ENCODE measurements at places on chromosomes 7 and 10. TPM values are rescaled to one million over a fixed set of nuclear protein-coding genes. Genes with fewer than 3 reads are reported as not detected.

GRCh38 chr7:107025449-107026103 lies 18.9 kb upstream of the PRKAR2B start:
- H3K4me1 ChIP-seq, result no peaks in the 10 kb centered on the region
- no peak overlapping the region for H3K4me3 ChIP-seq
- H3K36me3 ChIP-seq, result no peaks in the 10 kb centered on the region
- DNase-seq, result no peak

- H3K27ac ChIP-seq, result no peak overlapping the region
- peaks cover 43% of the 10 kb centered on the region for H3K4me1 ChIP-seq
- H3K27me3 ChIP-seq, result no peaks in the 10 kb centered on the region
- peaks cover 5% of the 10 kb centered on the region for H3K36me3 ChIP-seq
Observed at GRCh38 chr10:117355072-117355471, 20.2 kb downstream of the PDZD8 start.

Gene PPP1R9A
- total RNA-seq, result not detected

DNA sequence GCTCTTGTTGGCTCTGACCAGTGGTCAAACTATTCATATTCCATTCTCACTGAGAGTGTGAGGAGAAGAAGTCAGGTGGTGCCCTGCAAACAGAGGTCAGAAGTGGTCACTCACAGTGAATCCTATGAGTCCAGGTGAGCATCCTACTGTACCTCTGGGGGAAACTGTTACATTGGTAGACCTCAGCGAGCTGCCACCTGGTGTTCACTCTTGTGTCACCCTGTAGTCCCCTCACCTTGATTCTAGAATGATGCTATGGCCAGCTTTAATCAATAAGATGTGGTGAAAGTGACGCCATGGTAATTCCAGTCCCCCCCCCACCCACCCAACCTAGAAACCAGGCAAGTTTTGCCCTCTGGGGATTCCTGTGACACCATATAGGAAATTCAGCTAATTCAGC lies 1.2 kb upstream of the AMPH start:
- H3K36me3 ChIP-seq, result no peaks in the 10 kb centered on the region
- no peak overlapping the region for H3K4me3 ChIP-seq
- H3K4me1 ChIP-seq, result peaks cover 11% of the 10 kb centered on the region
- H3K27ac ChIP-seq, result no peak overlapping the region
- no peak for DNase-seq

Measured in activated naive CD4-positive, alpha-beta T cell treated with anti-CD3 and anti-CD28 coated beads for 36 hours (primary cell).